ENCODE measurements at places on chromosomes 7 and 10. TPM values are rescaled to one million over a fixed set of nuclear protein-coding genes. Genes with fewer than 3 reads are reported as not detected.
A peak's percentile ranks its signal among the peaks of the same experiment; 100 is the strongest.

DNA sequence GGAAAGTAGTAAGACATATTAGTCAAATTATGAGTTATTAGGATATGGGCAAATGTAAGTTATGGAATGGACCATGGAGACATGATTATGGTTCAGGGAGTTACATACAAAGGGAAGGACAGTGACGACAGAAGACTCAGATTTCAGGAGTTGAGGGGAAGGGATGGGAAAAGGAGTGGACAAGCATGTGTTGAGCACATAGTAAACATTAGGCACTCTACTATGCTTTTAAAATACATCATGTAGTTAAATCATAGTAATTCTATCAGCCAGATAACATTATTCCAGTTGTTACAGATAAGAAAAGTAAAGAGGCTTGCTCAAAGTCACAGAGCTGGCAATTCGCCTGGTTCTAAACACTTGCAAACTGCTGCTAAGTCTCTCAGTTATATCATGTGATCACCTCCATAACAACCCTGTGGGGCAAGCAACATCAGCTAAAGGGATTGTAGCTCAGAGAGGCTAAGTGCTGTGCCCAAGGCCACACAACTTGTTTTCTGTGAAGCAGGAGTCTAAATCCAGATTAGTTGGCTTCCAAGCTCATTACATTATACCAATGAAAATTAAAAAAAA lies 115.2 kb upstream of the MDFIC start:
- peak; percentile 81 for DNase-seq

Gene VIPR2
- polyA plus RNA-seq: not detected

DNA sequence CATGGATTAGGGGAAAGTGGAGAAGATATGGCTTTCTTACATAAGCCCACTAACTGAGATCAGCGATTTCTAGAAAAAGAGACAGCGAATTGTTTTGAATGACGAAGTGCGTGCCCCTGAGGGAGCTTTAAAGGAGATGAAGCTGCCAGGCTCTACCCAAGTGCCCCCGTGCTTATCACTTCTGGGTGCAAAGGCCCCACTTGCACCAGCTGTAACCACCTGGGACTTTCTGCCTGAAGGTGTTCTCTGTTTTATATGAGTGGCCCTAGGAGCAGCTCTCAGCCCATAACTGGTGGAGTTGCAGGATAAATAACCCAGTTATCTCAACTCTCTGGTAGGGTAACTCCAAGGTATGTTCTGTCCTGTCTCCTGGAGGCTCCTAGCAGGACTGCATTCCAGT lies 20.4 kb upstream of the CARD11 start:
- no peak for DNase-seq

GRCh38 chr10:62121187-62121530 lies 147.5 kb downstream of the RTKN2 start:
- no peak for DNase-seq

DNA sequence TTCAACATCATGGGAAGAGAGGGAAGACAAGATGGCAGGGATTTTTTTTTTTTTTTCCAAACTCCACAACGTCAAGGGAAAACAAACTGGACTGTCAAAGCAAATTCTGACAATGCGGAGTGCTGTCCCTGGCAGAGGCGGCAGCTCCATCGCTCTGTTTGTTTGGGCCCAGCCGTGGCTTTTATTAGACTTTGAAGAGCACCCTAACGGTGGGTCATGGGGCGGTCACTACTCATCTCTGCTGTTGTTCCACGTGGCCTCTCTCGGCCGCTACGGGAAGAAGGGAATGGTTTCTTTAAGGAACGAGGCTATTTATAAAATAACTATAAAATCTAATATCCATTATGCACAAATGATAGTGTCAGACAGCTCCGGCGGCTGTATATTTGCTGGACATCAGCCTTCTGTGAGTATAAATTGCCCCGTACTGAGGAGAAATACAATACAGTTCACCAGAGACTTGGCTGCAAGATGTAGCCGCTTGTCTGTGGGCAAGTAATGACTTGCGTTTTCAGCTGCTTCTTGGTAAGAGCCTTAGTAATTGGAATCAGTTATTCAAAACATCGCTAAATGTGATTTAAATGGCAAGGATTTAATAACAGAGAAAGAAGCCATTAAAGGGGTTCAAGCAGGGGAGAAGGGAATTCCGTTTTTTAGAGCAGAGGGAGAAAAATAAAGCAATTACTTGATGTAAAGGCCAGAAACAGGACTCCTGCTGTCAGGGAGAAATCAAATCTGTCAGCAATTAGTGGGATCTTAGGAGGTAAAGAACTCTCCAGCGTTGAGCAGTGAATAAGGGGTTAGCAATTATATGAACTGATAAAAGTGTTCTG lies 61.7 kb upstream of the RAB11FIP2 start:
- DNase-seq: no peak

DNA sequence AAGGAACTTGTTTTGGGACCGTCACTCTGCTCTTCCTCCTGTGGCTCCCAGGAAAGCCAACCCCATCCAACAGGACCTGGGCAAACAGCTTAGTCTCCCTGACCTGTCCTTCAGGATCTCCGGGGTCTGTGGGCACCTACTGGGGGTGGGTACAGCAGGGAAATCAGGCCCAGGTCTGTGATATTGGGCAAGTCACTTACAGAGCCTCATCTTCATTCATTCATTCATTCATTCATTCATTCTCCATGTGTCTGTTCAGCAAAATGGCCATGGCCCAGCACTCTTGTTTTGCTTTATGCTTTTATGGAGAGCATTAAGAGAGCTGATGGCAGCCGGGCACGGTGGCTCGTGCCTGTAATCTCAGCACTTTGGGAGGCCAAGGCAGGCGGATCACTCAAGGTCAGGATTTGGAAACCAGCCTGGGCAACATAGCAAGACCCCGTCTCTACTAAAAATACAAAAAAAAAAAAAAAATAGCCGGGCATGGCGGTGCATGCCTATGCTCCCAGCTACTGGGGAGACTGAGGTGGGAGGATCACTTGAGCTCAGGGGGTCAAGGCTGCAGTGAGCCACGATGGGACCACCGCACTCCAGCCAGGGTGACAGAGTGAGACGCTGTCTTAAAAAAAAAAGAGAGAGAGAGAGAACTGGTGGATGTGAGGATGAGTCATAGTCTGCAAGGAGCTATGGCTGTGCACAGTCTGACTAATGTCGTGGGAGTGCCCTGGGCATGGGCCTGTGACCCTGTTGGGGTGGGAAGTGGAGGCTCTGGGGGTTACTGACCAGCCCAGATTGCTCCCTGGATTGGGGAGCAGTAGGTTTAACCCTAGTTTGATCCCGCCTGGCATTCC lies 54.3 kb downstream of the CLIP2 start:
- DNase-seq: peak; percentile 85

Gene FOXI2
- not detected for polyA plus RNA-seq

GRCh38 chr7:50156706-50157105 lies 63.7 kb upstream of the ZPBP start:
- DNase-seq: no peak

Gene AOC1
- polyA plus RNA-seq: not detected

GRCh38 chr7:38796626-38797501 lies 112.1 kb downstream of the VPS41 start:
- peak; percentile 67 for DNase-seq

- DNase-seq: no peak
Measured at GRCh38 chr7:15751191-15751701, 64.8 kb upstream of the MEOX2 start.

DNA sequence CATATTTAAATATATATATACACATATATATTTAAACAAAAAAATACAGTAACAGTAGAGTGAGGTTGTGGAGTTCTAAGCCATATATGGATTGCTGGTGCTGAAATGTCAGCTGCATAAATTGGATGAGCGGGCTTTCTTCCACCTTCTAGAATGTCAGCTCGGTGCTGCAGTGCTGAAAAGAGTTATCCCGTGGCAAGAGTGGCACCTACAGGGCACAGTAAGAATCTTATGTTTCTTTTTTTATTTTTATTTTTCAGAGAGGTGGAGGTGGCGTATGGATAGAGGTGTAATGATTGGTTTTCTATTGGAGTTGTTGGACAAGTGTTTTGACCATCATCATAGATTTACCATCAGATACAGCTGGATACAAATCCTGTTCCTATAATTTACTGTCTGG lies 86.2 kb upstream of the DYNC1I1 start:
- peak; percentile 39 for DNase-seq

DNA sequence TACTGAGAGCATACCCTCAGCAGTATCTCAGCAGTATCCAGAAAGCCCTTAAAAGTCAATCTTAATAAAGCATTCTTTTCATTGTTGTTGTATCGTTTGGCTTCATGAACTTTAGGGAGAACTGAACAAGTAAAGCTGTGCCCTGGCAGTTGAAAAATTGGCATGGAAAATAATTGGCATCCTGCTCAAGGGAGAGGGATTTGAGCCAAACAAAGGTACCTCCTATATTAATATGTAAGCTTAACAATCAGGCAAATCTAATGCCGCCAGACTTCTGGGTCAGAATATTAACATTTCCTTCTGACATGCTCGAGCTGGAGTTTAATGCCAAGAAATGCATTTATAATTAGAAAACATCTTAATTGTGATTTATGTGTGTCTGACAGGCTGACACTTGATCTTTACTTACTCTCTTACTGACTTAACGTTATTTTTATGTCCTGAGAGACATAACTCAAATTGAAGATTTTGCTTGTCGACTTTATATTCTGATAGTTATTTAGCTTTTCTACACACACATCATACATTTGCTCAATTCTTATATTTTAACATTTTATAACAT lies 42.1 kb upstream of the PCDH15 start:
- DNase-seq: no peak

- peak; percentile 75 for DNase-seq
Measured at GRCh38 chr7:23277359-23277989, 21.7 kb upstream of the MALSU1 start.

DNA sequence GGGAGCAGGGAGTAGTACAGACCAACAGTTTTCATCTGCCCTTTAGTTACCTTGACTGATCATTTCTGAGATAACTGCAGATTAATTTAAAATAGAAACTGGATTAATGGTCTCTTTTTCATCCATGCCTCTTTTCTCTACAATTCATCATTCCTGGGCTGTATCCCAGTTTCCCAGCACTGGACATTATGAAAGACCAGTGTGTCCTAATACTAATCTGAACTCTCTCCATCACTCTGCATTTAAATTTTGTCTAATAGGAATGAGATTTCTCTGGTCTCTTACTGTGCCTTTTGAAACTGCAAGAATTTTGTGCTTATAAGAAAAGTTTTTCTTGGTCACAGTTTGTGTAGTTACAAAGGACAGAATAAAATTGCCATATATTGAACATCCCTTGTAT lies 12.7 kb downstream of the PLEKHA8 start:
- DNase-seq: no peak

- no peak for DNase-seq
Measured at GRCh38 chr10:1684991-1685390, 52.3 kb downstream of the ADARB2 start.

DNA sequence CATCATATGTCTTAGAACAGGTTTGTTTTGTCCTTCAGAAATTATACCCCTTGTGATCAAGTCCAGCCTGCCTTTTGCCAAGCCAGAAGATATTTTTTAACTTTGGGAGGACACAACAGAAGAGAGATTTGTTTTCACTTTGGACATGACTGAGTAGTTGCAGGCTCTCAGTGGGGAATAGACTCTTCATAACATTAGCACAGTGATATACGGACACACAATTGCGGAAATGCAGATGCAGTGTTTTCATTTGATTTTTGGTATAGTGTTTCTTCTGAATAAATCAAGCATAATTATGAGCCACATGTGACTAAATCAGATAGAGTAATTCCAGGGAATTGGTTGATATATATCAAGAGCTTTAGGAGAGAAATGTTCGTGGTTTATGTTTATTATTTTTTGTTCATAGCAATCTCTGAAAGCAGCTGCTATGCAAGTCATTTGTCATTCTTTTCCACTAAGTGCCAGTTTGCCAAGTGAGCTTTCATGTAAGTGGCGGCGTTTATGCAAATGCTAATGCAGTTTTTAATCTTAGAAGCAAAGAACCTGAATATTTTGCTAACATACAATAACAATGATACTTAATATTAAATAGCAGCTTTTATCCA lies 69.6 kb upstream of the HDAC9 start:
- no peak for DNase-seq

- DNase-seq: peak; percentile 89
Measured at GRCh38 chr7:100584683-100585510, 1.0 kb downstream of the LRCH4 start.

DNA sequence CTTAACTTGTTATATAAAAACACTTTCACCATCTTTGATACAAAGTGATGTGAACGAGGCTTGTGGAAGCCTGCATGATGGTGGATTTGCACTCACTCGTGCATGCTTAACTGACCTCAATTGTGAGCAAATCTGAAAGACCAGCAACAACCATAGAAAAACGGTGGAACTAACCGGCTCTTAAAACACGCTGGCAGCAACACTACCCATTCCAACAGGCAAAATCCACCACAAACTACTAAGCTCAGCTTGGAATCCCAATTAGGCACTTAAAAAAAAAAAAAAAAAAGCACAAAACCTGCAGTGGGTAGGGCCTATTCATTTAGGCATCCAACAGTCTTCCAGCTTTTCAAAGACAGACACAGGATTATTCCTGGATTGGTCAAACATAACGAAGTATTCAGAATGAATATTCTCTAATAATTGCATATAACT lies 1.8 kb downstream of the GDI2 start:
- peak; percentile 64 for DNase-seq

DNA sequence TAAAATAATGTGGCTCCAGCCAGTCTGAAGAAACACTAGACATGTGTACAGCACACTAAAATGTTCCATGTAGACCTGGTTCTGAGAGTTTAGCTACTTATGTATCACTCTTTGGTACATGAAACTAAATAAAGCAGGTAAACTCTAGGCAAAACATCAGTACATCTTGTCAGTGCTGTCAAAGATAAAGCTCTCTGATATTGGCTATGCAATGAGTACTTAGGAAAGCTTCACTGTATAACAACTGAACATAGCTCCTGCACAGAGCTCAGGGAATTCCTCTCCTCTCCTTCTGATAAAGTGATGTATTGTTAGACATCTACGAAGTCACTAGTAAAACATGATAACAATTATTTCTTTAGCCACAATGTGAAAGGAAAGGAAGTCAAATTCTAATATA lies 3.5 kb downstream of the LRRN3 start:
- no peak for DNase-seq

Data from IMR-90 (cell line).